Dermis blood vessel endothelial cell (primary cell): ENCODE measurements at places on chromosomes 16 and 17. TPM values are rescaled to one million over a fixed set of nuclear protein-coding genes. Genes with fewer than 3 reads are reported as not detected.

Gene CIAO3
- total RNA-seq = 34.6 and 42.4 TPM in 2 replicates

Gene KRTAP3-2
- total RNA-seq = not detected in 2 replicates

Gene KCNJ16
- total RNA-seq = 0.60 and 1.7 TPM in 2 replicates

Gene SLC6A4
- total RNA-seq = 2.6 TPM in 2 replicates

Gene SYCE1L
- total RNA-seq = 3.0 and 3.4 TPM in 2 replicates

Gene TMEM95
- not detected in 2 replicates for total RNA-seq

Gene FAM83G
- total RNA-seq = 12.9 and 15.1 TPM in 2 replicates

Gene C17orf78
- not detected in 2 replicates for total RNA-seq

Gene KRTAP2-3
- total RNA-seq = not detected in 2 replicates

Gene ZP2
- total RNA-seq = 0.23 TPM in 1 of 2 replicates, not detected in the other
